ENCODE measurements at places on chromosomes 3 and 15.

GRCh38 chr3:42441791-42442190, 31.4 kb upstream of the LYZL4 start:
- DNase-seq, result no peak

GRCh38 chr3:42140665-42141203, 49.6 kb downstream of the TRAK1 start:
- DNase-seq, result no peak

DNA sequence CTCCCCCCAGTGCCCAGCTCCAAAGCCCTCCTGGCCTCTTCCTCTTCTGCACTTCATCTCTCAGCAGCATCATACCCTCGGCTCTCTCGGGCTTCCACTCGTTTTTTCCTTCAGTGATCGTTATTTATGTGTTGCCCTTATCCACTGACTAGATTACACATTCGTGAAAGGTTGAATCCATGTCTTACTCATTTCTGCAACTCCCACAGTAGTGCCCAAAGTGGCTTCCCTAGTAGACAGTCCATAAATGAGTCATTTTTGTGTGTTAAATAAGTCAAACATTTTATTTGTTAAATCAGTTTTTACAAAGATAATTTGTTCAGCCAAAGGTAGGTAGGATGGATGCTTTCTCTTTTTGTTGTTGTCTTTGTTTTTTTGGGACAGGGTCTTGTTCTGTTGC, 87.4 kb downstream of the CRTC3 start:
- DNase-seq, result no peak

GRCh38 chr15:63902671-63903035, 68.9 kb upstream of the HERC1 start:
- no peak for DNase-seq

- DNase-seq, result no peak
Measured at GRCh38 chr3:24589931-24590880, 95.6 kb upstream of the THRB start.

DNA sequence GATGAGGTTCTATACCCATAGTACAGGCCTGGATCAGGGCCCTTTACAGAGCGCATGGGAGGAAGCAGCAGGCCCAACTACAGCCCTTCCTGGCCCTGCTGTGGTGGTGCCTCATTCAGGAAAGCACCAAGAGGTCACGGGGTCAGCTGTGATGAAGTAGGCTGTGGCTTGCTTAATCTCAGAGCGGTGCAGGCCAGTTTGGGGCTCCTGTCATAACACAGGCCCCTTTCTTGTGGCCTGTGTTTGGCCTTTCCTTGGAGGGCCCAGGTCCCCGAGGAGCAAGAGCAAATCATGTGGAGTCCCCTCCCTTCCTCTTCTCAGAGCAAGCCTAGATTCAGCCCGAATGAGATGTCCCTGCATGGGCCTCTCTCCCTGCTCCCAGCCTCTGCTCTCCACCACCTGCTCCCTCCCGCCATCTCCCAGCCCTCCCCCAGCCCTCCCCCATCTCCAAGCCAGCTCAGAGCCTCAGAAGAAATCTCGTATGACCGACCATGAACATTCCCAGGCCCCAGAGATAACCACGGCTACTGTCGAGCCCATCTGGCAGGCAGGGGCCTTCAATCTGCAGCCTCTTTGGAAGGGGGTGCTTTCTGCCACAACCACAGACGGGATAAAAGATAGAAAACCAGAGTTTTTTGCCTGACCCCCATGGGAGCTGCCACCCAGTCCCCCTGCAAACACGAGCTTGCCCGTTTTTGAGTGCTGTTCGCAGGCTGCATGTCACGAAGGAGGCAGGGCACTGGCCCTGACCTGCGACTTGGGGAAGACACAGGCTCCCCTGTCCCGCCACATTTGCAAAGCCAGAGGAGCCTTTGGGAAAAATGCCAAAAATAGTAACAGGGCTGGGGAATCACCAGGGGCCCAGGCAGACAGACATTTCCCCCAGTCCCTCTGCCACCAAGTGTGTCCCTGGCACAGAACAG, 32.3 kb upstream of the DUSP7 start:
- DNase-seq, result no peak

DNA sequence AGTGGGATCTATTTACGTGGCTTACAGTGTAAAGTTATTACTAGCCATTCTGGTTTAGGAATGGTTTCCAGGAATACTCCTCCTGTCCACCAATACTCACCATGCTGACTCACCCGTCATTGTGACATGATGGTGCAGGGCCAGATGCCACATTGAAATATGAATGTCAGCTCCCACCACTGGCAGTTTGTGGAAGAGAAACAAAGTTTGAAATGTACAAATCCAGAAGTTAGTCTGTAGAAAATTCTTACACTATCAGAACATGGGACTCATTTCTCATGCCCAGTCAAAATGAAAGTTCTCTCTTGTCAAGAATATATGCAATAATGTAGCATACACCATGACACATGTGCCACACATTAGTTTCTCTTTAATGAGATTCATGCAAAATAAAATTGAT, 14.4 kb upstream of the TSPAN3 start:
- DNase-seq, result no peak

GRCh38 chr15:81740416-81740815, 305.4 kb downstream of the MEX3B start:
- no peak for DNase-seq

DNA sequence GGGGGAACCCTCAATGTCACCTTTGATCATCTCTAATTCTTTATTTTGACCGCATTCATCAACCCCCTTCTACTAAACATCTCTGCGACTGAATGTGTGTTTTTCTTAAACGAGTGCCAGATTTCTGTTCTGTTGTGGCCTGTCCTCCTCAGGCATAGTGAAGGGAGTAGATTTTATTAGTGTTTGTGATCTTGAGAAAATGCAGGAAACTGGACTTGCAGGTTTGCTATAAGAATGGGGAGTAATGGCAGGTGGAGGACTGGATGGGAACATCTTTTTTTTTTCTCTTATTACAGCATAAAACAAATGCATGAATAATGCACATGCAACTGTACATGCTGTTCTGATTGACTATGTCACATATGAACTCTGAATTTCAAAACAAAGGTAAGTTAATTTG, 59.3 kb downstream of the ADAMTSL3 start:
- DNase-seq, result no peak

DNA sequence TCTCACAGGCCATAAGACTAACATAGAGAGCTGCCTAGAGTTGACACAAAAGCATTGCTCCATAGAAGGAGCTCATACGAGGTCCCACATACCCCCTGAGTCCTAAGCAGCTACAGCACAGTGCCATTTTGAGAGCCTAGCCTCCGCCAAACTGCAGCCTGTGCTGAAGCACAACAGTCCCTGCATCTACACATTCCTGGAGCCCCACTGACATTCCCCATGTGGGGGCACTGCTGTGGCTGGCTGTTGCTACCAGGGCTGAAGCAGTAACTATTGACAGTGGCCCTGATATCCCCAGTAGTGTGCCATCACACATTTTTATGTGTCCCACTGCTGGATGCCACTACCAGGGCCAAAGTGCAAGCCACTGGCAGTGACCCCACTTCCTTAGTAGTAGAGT, 80.3 kb downstream of the CERS3 start:
- DNase-seq, result no peak

GRCh38 chr15:69172847-69173246, 12.4 kb downstream of the GLCE start:
- DNase-seq, result no peak

DNA sequence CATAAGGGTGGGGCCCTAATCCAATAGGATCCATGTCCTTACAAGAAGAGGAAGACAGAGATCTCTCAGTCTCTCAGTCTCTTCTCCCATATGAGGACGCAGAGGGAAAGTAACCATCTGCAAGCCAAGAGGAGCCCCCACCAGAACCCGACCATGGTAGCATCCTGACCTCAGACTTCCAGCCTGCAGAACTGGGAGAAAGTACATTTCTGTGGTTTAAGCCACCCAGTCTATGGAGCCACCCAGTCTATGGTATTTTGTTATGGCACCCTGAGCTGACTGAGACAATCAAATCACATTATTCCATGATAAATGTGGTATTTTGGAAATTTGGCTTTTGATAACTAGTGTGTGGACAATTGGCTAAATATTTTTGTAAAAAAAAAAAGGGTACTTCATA, 101.5 kb upstream of the TMC3 start:
- DNase-seq, result no peak

GRCh38 chr3:197397838-197398237, 99.4 kb upstream of the DLG1 start:
- DNase-seq, result no peak
